Activated naive CD8-positive, alpha-beta T cell treated with anti-CD3 and anti-CD28 coated beads, Interleukin-2, amount 50 U/mL, for 16 hours (primary cell): ENCODE measurements at places on chromosomes 7 and 10.

DNA sequence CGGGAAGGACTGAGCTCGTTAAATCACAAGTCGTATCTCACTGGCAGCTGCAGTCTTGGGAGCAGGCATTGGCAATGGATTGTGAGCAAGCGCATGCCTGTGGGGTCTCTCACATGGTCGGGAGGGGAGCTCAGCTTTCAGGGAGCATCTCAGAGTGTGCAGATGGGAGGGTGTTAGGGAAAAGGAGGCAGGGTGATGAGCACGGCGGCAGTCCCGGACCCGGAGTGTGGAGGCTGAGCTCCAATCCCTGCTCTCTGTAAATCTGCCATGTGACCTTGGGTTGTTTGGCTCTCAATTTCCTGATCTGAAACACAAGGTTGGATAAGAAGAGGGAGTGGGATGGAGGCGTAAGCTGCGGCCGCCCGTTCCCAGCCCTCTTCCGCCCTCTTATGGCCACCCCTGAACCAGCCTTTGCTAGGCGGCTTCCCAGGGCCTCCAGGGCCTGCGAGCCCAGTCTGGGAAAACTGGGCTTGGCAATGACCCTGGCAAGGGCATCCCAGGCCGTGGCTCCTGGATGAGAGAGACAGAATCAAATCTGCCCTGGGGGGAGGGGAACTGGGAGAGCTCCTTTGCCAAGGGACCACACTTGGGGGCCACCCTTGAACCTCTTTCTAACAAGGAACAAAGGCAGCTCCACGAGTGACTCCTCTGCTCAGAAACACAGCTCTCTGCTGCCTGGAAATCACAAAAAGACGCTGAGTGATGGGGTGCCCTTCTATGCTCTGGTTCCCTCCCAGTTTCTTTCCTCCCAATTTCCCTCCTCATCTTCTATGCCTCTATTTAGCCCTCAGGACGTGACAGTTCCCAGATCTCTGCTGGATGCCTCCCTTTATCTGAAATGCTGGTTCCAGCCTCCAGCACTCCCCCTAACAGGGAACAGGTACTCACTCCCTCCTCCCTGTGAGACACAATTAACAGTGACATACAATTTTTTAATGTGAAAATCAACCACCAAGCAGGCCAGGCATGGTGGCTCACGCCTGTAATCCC is 41.7 kb upstream of the LOXL4 start:
- no peak for DNase-seq

- no peak for DNase-seq
Measured at GRCh38 chr7:141436139-141436538, 115.1 kb upstream of the AGK start.

DNA sequence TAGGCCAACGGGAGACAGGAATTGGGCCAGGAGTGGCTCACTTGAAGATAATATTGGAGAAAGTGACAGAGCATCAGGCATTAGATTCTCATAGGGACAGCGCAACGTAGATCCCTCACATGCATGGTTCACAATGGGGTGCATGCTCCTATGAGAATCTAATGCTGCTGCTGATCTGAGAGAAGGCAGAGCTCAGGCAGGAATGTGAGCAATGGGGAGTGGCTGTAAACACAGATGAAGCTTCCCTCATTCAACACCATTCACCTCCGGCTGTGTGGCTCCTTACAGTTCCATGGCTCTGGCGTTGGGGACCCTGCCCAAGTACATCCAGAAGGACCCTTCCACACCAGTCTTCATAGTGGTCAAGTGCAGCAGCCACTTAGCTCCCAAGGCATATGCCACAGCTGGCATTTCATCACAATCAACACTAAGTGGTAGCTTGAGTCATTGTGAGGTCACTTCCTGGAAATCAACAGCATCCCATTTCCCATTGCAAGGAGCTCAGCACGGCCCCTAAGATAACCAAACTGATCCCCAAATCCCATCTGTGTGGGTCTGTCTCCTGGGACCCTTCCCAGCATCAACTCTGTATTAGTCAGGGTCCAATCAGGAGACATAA is 174.5 kb downstream of the TPST1 start:
- DNase-seq: no peak

DNA sequence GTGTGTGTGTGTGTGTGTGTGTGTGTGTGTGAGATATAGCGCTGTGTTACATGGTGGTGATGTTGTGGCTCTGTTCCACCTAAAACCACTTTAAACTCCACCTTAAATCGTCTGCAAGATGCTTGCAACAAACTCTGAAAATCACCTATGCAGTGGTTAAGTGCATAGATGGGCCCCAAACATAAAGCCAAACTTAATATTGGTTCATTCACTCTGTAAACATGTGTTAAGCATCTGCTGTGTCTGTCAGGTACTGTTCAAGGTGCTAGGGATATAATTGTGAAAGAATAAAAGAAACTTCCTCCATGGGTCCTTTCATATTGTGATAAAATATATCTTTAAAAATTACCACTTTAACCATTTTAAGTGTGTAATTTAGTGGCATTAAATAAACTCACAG is 645.4 kb upstream of the SORCS1 start:
- no peak for DNase-seq

DNA sequence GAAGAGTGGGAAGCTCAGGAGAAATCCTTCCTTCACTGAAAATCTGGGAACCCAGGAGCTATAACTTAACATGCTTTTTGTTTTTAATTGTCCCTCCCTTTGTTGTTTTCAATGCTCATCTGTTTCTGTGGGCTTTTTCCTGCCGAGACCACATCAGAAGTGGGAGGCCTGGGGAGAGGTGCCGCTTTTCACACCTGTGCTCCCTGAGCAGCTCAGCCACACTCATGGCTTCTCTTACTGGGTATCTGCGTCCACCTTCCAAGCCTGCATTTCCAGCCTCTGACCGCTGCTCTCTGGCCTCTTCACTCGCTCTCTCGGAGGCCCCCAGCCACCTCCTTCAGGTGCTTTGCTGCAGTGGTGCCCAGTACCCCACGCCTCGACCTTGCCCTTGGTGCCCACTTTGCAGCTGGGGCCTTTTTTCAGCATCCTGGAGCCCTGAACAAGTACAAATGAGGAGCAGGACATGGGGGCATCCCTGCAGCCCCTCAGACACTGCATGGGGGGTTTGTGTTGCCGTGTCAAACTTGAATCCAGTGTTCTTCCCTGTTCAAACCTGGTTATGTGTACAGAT is 9.9 kb downstream of the C7orf57 start:
- DNase-seq: no peak

DNA sequence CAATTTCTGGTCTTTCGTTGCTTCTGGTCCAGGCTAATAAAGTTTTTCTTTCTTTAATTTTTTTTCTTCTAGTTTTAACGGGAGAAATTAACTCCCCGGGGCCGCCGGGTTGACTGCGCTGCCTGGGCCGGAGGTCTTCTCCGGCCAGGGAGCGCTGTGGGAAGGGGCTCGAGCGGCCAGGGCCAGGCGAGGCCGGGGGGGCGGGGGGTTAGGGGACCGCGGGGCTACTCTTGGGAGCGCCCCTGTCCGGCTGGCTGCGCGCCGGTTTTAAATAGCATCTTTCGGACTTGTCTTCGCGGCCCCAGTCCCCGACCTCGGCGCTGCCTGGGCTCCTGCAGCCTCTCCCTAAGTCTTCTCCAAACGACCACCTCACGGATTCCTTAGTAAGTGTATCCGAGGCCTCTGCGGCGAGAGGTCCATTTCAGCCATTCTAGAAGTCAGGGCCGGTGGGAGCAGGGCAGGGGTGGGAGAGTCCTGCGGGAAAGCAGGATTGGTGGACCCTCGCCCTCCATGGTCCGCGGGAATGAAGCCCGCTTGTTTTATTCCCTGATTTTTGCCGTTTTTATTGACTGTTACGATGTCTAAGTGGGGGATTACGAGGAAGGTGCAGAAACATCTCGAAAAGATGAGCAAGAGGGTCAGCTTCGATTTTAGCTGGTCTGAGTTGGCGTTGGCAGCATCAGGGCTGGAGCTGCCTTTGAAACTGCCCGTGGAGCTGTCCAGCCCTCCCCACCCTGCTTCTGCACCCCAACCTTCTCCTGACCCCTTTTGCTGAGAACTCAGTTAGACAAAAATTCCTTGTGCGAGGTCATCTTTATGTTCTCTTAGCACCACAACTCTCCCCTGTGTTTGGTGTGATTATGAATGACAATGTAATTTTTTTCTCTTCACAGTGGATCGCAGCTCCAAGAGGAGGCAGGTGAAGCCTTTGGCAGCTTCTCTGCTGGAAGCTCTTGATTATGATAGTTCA is 555 bp downstream of the PHF14 start:
- DNase-seq: no peak

- DNase-seq: no peak
Measured at GRCh38 chr10:3790272-3790671, 5.3 kb upstream of the KLF6 start.

DNA sequence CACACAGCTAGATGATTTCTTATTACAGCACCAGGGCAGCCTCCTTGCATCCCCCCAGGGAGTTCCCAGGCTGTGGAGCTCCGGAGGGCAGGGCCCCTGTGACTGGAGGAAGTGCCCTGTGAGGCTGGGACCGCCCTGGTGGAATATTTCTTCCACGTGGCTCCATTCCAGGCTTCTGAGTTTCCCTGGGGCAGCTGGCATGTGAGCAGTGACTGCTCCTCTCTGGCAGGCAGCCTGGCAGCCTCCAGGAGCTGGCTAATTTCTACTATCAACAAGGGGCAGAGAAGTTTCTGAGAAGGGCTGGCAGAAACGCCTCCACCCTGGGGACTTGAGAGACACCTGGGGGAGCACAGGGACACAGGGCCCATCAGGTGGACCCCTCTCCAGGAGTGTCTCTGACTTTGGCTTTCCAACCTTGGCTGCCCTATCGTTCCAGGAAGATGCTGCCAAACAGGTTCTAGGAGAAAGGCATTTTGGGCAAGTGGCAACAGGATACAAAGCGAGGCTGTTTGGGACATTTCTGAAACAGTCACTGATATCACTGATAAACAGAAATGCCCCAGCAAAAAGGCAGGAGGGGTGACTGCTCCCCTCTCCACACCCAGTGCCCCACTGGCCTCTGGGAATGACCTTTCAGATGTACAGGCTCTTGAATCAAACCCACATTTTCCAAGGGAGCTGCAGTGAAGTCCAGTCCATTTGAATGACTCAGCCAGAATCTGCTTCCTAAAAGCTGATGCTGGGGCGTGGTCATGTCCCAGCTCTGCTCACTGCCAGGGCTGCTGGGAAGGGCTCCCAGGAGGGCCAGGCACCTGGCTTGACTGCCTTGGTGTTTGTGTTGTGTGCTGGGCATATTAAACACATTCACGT is 16.1 kb downstream of the MYOF start:
- no peak for DNase-seq

- DNase-seq: no peak
Measured at GRCh38 chr10:73432646-73433537, 469 bp downstream of the MSS51 start.

DNA sequence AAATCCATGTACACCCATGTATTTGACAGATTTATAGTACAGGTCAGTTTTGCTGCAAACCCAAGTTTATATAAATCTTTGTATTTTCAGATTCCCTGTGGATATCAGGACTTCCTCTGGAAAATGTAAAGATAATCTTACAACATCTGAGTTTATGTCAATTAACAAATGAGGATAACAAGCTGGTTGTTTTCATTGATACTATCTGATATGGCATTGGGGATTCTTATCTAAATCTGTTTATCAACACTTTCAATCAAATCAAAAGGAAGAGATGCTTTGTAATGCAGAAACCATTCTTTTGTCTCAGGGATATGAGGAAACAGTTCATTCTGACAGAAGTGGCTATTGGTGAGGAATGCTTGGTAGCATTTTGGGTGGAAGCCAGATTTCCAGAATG is 64.9 kb upstream of the FAM204A start:
- no peak for DNase-seq

- DNase-seq: no peak
Measured at GRCh38 chr7:134856091-134856490, 76.7 kb downstream of the CALD1 start.

- DNase-seq: no peak
Measured at GRCh38 chr7:1563981-1564602, 5.7 kb downstream of the PSMG3 start.

GRCh38 chr10:132061030-132061429 is 4.7 kb upstream of the JAKMIP3 start:
- DNase-seq: no peak

DNA sequence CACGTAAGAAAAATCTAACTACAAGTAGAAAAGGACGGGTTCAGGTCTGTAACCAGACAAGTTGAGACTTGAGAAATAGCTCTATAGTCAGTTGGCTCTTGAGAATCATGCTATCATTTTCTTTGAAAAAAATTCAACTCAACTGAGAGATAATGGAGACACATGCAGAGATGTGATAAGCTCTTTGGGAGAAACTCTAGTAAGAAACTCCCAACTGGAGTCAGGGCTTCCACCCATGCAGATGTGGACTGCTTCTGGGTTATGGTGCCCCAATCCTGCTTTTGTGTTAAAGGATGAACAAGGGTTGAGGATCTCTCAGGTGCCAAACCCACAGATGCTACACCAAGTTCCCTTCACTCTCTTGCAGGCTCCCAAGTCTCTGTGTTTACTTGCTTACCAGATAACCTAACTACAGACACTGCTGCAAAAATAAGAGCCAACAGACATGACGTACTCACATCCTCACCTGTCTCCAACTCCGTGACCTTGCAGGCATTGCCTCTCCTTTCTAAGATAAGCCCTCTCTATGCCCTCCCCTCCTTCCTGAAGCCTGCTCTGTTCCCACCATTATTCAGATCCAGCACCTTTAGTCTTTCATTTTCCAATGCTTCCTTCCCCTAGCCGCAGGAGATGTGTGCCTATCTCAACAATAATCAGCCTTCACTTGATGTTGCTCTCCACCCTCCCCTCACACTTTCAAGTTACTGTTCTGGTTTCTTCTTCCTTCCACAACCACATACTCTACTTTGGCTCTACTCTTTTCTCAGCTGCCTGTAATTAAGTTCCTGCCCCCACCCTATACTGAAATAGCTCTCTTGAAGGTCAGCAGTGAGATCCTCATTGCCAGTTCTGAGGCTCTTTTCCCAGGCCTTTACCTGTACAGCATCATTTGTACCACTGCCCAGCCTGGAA is 130.0 kb downstream of the ICA1 start:
- no peak for DNase-seq

DNA sequence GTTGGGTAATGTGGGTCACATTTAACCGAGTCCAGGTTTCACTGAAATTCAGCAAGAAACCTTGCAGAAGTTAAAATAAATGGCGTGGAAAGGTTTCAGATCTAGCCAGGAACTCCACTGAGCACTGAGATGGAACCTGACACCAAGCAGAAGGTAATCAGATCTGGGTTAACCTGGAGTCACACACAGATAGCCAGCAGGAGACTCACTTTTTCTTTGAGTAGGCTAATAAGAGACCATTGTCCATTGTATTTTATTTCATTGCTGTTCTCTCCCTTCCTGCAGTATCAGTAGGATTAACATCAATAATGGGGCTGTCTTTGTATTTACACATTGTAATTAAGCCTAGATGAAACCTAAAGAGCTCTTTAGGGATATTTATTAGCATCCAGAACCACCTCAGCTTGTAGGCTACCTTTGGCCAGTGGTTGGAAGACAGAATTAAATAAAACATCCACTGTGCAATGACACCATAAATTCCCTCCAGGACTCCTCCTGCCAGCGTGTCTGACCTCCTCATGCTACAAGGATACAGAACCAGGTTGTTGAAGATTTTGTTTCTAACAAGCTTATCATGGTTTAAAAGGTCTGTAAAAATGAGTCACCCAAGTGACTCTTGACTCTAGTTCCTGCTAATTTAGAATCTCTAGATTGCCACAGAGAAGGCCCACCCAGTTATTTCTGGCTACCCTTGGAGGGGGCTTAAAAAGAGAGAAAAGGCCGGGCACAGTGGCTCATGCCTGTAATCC is 151.1 kb downstream of the SORCS1 start:
- DNase-seq: no peak
